ENCODE measurements at places on chromosomes 3 and 15.

DNA sequence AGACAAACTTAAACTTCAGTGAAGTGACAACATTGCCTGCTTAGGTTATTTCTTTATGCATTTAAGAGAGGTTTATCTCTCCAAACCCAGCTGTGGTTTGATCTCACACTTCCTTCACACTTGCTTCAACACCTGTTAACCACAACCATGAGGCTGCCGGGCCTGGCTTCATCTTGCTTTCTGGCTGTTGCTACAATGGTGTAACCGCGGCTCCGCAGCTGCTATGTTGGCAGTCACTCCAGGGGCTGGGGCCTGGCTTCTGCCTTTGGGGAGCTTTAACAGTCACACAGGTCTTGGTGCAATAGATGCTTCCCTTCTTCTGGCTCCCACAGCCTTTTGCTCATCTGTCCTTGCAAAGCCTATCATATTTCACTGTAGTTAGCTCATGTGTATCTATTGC, 72.9 kb upstream of the MNS1 start:
- peak; percentile 17 for DNase-seq

- DNase-seq = no peak
Measured at GRCh38 chr15:25733856-25734679, 129.1 kb downstream of the ATP10A start.

DNA sequence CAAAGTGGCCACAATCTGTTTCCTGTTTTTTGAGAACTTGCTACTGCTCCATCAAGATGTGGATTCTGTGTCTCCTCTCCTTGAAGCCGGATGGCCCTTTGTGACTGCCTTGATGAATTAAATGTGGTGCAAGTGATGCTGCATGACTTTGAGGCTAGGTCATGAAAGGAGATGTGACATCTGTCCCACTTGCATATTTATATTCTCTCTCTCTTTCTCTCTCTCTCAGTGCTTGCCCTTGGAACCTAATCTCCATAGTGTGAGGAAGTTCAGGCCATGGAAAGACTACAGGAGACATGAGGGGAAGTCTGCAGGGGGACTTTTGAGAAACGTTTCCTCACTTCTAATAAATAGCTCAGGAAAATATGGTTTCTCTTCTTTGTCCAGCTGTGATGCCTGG, 50.0 kb upstream of the ADPGK start:
- DNase-seq = no peak

GRCh38 chr3:196792771-196793170, 53.1 kb downstream of the PAK2 start:
- no peak for DNase-seq

GRCh38 chr3:108461661-108462111, 48.7 kb downstream of the MYH15 start:
- DNase-seq = no peak

DNA sequence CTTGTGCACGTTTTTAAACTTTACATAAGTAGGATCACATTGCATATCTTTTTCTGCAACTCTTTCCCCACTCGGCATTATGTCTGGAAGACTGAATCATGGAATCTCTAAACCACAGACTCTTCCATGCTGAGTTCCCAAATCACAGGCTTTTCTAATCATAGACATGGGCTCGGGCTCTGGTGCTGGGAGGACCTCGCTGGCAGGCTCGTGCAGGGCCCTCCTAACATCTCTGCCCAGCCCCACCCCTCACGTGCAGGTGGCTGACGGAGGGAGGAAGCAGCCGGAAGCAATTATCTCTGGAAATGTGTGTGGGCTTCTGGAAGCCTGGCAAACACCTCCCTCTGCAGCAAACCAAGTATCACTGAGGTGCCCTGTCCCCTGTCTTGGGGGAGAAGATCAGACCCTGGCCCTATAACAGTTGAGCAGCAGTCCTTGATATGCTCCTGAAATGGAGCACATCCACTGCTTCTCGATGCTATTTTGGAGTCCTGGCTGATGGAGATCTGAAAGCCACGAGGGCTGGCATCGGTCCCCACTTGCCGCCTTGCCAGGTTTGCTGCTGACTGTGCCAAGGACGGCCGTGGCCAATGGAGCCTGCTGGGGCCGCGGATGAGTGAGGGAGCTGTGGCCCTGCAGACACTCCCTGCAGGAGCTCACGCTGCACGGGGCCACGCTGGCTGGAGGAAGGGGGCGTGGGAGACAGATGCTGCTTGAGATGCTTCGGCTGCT, 4.4 kb upstream of the IQSEC1 start:
- DNase-seq = no peak

- DNase-seq = peak; percentile 28
Measured at GRCh38 chr3:45612918-45613602, 18.5 kb downstream of the LIMD1 start.

GRCh38 chr3:131401978-131402377, 20.4 kb downstream of the NUDT16 start:
- no peak for DNase-seq

GRCh38 chr3:129749692-129750091, 143.2 kb upstream of the PLXND1 start:
- peak; percentile 10 for DNase-seq

- DNase-seq = no peak
Measured at GRCh38 chr3:128340904-128341555, 125.7 kb downstream of the DNAJB8 start.

DNA sequence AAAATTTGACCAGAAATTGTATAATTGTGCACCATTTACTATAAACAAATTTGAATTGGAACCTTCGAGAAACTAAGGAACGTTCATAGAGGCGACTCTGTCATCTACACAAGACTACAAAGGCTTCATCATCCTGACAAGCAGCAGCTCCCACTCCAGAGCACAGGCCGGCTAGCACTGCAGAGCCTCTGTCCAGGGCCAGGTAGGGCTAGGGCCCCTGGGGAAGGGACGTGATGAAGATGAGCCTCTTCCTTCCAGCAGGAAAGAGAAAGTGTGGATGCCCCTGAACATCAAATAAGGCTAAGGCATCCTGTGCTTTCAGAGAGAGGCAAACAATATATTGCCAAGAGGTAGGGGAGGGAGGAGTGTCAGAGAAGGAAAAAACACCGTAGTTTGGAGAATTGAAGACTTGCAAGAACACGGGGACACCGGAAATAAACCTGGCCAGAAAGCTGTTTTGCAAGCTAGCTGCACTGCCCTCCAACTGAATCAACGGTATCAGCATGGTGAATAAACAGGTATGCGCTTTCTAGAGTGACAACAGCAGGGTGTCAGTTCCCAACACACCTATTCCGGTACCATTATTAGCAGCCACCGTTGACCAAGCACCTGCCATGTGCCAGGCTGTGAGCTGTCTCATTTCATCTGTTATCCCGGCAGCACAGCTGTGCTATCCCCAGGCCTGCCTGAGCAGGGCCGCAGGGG, 12.4 kb downstream of the XXYLT1 start:
- DNase-seq = no peak

DNA sequence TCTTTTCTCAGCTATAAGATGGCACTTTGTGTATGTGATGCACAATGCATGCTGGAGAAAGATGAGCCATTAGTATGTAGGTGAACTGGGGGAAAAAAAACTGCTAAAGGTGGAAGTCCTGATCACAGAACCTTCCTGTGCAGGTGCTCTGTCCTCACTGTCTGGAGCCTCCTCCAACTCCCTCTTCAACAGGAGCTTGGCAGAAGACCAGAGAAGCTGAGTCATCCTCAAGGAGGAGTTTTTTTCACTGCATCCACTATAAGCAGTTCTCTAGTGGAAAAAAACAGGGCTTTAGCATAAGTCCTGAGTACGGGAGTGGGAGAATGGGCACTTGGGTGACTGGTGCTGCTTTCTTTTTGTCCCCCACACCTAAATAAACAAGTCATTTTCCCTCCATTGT, 168.4 kb upstream of the CADPS start:
- no peak for DNase-seq

GRCh38 chr15:75729326-75730069, 16.9 kb upstream of the CSPG4 start:
- DNase-seq = no peak

DNA sequence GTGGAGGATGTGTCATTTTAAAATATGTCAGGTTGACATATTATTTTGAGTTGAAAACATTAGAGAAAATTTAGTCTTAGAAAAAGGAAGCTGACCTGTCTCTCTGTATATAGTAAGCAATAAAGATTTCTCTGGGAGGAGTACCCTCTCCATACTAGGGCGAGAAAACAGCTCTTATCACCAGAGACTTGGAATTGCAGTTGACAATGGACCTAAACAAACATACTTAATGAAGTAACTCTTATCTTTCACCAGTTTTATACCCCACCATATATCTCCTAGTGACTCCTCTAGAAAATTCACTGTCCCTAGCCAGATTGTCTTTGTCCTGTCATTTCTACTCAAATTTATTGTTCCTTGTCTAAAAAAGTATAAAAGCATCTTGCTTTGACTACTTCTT, 7.2 kb upstream of the GATM start:
- no peak for DNase-seq
